ENCODE measurements at places on chromosomes 7 and 10. TPM values are rescaled to one million over a fixed set of nuclear protein-coding genes. Genes with fewer than 3 reads are reported as not detected.

The TFR2 gene
- total RNA-seq: 11.0 TPM

The TBRG4 gene
- 127 TPM for total RNA-seq

The SSMEM1 gene
- total RNA-seq: not detected

The ARHGAP22 gene
- total RNA-seq: 0.30 TPM

The ADRB1 gene
- 1.0 TPM for total RNA-seq

The BAMBI gene
- total RNA-seq: 0.30 TPM

The C10orf71 gene
- total RNA-seq: not detected

The HMX2 gene
- total RNA-seq: not detected

The HGF gene
- not detected for total RNA-seq

The ZFAND4 gene
- 22.3 TPM for total RNA-seq

The TAS2R41 gene
- total RNA-seq: not detected

The OR13A1 gene
- 0.23 TPM for total RNA-seq

The SLC18A2 gene
- total RNA-seq: 0.14 TPM

The CPA4 gene
- total RNA-seq: not detected

The MRLN gene
- total RNA-seq: not detected

The IGFBP3 gene
- total RNA-seq: 12.5 TPM

The C7orf57 gene
- total RNA-seq: 0.40 TPM

The PVRIG gene
- total RNA-seq: 86.2 TPM

The CYP26A1 gene
- total RNA-seq: 0.31 TPM

The MET gene
- not detected for total RNA-seq

All from activated naive CD8-positive, alpha-beta T cell treated with anti-CD3 and anti-CD28 coated beads, Interleukin-2, amount 10 ng/mL, durations not matched to agents 7 days and 5 days (primary cell).